Osteoblast (primary cell): ENCODE measurements at places on chromosomes 7 and 10. TPM values are rescaled to one million over a fixed set of nuclear protein-coding genes. Genes with fewer than 3 reads are reported as not detected.

DNA sequence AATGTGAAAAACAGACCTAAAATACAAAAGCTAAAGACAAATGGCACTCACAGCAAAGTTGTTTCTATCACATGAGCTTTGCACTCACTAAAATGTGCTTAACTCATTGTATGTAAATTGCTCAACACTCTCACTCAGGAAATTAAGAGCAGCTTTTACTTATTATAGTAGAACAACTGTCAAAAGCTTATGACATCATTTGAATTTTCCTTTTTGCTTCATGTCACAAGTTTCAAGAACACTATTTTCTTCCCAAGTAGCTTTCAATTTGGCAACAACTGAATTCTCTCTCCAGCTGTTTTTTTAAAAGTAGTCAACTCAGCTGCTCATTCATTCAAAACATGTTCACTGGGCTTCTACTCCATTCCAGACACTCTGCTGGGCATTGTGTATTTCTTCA is 46.9 kb downstream of the ATE1 start:
- no peak overlapping the region for H3K27ac ChIP-seq
- no peak for DNase-seq
- no peaks in the 10 kb centered on the region for H3K4me1 ChIP-seq
- no peaks in the 10 kb centered on the region for H3K27me3 ChIP-seq

- no peaks in the 10 kb centered on the region for H3K36me3 ChIP-seq
- H3K4me3 ChIP-seq: no peak overlapping the region
- H3K27ac ChIP-seq: no peak overlapping the region
Measured at GRCh38 chr10:72648301-72648700, 22.4 kb upstream of the MICU1 start.

- H3K4me3 ChIP-seq: no peak overlapping the region
- H3K27ac ChIP-seq: no peak overlapping the region
- H3K27me3 ChIP-seq: no peaks in the 10 kb centered on the region
Measured at GRCh38 chr10:7971949-7972348, 82.5 kb upstream of the GATA3 start.

DNA sequence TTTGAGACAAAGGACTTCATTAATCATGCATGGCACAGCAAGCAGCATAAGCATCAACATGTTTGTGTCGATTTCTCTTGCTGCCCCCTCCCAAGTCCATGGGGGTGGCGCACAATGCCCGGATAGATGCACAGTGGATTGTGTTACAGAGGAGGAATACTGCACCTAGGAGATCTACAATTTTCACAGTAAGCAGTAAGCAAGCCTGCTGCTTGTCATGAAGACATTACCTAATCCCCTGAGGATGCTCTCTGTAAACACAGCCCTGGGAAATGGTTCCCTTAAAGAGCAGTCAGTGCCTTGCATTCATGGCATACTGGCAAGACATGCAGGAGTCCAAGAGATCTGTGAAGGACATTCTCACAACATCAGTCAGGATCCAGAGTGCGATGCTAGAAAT is 137.7 kb downstream of the ETV1 start:
- no peaks in the 10 kb centered on the region for H3K27me3 ChIP-seq
- H3K36me3 ChIP-seq: no peaks in the 10 kb centered on the region
- H3K4me3 ChIP-seq: no peak overlapping the region
- no peak for DNase-seq
- no peak overlapping the region for H3K27ac ChIP-seq
- peaks cover 34% of the 10 kb centered on the region for H3K4me1 ChIP-seq

Gene TRIM50
- total RNA-seq: not detected in 2 replicates

DNA sequence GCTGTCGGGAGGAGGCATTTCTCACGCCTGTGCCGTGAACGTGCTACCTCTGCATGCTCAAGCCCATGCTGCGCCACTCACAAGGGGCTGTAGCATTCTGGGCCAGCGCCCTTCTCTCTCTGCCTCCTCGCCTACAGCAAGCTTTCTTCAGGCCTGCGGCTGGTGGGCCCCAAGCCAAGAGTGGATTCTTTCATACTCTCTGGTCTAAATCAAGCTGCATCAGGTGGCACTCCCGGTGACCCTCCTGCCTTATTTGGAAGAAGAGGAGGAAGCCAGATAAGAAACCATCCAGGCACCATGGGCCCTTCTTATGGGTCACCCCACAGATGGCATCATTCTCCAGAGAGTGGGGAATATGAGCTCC is 86.7 kb upstream of the DUSP5 start:
- H3K4me3 ChIP-seq: peak overlapping the region; percentile 27
- peak; percentile 70 for DNase-seq
- peaks cover 63% of the 10 kb centered on the region for H3K4me1 ChIP-seq
- peak overlapping the region; percentile 93 for H3K27ac ChIP-seq
- H3K27me3 ChIP-seq: no peaks in the 10 kb centered on the region
- no peaks in the 10 kb centered on the region for H3K36me3 ChIP-seq

Gene SPDYE2
- not detected in 2 replicates for total RNA-seq

DNA sequence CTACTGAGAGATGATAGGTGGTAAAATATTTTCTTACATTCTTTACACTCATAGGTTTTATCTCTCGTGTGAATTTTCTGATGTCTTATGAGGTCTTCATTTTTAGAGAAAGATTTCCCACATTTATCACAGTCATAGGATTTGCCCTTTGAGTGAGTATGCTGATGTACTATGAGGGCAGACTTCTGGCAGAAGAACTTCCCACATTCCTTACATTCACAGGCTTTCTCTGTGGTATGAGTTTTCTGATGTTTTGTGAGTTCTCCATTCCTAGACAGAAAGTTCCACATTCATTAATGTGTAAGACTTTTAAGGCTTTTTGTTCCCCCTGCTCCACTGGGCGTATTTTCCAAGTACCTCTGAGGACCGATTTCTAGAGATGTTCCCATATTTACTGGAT is 23.5 kb downstream of the ZNF25 start:
- no peak overlapping the region for H3K27ac ChIP-seq
- no peaks in the 10 kb centered on the region for H3K4me1 ChIP-seq
- no peak overlapping the region for H3K4me3 ChIP-seq

Gene MRM2
- total RNA-seq: 21.4 and 21.5 TPM in 2 replicates

Gene NUTM2D
- 1.5 and 1.8 TPM in 2 replicates for total RNA-seq

GRCh38 chr7:149353739-149354504 is 91.9 kb downstream of the ZNF783 start:
- H3K27ac ChIP-seq: no peak overlapping the region
- H3K27me3 ChIP-seq: no peaks in the 10 kb centered on the region
- no peak for DNase-seq
- H3K4me1 ChIP-seq: no peaks in the 10 kb centered on the region
